Osteoblast (primary cell): ENCODE measurements at places on chromosomes 5 and 9.

DNA sequence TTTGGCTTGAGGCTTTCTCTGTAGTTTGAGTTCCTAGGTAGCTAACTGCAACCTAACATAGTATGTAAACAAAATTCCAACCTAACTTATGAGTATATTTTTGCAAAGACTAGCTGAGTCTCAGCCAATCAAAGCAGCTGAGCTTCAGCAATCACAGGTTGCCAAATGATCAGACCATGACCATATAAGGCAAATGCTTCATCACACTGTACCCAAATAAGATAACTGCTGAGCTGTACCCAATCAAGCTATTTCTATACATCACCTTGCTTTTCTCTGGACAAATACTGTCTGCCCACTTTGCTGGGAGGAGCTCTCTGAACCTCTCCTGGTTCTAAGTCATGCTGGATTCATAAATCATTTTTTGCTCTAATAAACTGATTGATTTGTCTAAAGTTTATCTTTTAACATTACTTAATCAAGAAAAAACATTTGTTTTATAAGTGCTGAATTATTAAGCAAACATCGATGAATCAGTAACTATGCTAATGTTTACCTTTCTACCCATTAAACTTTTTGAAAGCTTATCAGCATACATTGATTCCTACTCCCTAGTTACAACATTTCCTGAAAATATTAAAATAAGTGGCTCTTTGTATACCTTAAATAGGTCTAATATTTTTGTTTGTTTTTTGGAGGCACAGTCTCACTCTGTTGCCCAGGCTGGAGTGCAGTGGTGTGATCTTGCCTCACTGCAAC is 129.7 kb upstream of the PCA3 start:
- DNase-seq, result no peak

DNA sequence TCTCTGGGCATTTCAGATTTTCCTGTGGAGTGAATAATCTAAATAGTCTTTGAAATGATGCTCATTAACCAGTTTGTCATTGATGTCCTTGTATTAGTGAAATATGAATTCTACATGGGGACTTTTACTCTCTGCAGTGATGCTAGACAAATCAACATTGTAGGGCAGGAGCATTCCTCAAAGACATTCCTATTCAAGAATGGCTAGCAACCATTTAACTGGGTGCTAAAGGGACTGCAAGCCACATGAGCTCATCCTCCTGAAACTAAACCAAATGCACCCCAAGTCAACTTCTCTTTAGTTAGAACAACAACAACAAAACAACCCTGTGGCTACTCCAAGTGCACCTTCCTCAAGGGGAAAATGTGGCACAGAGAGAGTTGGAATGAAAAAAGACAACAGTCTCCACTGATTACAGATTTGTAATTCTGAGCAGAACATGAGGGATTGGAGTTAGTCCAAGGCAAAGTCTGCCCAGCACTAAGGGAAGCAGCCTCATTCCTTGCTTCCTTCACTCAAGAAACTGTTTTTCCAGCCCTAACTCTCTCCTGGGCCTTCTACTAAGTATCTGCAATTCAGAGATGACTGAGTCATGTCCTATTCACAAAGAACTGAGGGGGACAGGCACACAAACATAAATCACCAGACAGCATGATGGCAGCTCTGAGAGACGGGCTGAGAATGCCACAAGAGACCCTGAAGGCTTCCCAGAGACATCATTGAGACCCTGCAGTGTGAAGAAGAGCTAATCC is 82.0 kb upstream of the WWC1 start:
- DNase-seq, result no peak

DNA sequence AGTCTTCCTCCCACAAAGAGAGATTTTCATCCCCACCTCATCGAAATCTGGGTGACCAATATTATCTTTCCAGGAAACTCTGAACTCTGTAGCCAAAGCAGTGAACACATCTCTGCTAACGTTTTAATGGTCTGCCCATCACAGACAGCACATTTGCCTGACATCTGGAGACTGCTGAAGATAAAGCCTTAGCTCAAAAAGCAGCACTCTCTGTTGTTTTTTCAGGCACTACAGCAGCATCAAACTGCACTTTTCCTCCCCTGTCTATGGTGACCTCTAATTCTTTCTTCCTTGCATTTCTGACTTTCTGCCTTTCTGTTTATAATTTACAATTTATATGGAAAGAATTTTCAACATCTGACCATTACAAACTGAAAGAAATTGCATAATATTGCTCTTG is 66.8 kb downstream of the RAB3C start:
- DNase-seq, result no peak

GRCh38 chr5:82480331-82480730 is 202.2 kb upstream of the RPS23 start:
- DNase-seq, result no peak

DNA sequence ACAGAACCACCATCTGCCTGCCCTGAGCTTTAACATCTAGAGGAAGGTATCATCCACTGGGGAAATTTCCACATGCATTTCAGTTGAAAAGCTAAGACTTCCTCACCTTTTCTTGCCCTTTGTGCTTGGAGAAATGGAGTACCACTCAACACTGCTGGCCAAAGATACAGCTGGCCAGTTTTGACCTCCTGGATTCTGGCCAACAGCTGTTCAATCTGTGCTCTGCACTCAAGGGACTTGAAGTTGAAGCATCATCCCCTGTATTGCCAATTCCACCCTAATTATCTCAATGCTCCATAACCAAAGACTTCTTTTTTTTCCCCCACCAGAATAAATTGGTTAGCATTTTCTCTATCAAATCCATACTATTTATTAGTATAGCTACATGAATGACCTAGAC is 70.4 kb upstream of the PRDM9 start:
- no peak for DNase-seq
